Midbrain (tissue), 1 donor: ENCODE measurements at places on chromosomes 2 and 18.

- no peak for DNase-seq
Observed at GRCh38 chr2:241945311-241945710, 75.8 kb downstream of the RTP5 start.

DNA sequence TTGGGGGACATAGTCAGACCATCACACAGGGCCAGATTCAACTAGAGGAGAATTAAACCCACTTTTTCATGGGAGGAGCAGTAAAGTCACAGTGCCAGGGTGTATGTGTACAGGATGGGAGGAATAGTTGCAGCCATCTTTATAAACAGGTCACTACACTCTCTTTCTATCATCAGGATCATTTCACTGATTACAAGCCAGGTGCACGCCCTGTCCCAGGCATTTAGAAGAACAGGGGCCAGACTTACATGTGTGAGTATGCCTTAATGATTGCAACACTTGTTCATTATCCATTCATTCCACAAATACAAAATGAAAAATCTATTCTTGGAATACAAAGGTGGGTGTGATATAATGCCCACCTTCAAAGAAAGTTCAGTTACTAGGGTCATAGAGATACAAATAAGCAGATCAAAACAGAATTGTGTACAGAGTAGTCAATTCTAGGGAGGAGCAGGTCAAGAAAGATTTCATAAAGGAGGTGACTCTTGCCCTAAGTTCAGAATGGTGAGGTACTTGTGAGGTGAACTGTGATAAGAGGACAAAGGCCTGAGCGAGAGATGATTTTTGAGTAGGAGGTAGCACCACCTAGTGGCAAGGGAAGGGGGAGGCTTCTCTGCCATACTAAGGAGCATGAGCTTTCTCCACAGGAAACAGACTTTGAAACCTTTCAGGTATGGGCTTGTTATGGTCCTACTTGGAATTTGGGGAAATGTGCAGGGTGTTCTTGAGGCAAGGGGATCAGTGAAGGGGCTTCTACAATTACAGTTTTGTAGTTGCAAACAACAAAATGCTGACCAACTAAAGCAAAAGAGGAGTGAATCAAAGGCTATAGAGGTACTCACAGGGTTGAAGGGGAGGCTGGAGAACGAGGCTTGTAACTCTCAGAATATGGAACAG is 156.3 kb downstream of the SUCLG1 start:
- DNase-seq = peak; percentile 71

DNA sequence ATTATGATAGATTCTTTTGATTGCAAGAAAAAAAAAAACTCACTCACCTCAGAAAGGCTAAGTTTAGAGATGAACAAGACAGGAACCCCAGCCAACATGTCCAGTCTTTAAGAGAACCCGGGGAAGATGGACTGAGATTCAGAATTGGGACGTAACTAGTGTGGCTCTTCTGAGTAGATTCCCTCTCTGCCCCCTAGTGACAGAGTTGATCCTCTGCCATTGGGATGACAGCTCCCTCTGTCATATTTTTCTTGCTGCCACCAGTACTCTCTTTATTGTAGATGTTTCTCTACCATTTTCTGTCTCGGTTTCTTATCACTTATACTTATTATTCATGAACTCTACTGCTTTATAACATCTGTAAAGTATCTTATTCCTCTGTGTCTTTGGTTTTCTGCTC is 77.7 kb downstream of the GULP1 start:
- peak; percentile 69 for DNase-seq

GRCh38 chr18:79642626-79643025 is 37.0 kb upstream of the CTDP1 start:
- DNase-seq = no peak

DNA sequence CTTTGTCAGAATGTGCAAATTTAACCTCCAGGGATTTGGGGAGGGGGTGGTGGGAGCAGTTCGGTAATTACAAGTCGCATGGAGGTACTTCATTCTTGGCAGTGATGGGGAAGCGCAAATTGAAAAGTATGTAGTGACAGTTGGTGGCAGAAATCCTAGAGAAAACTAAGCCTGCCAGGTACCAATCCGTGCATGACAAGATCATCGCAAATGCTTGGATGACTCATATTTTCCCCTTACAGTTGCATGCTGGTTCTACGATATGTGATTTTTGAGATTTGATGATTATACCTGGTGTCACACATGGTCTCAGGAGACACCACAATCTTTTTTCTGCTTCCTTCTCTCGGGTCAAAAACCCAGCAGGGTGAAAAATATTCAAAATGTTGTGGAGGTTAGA is 479.7 kb upstream of the ID2 start:
- DNase-seq = no peak

GRCh38 chr2:112662704-112663103 is 17.0 kb downstream of the SLC20A1 start:
- DNase-seq = no peak

GRCh38 chr18:33232318-33232626 is 208.2 kb downstream of the CCDC178 start:
- no peak for DNase-seq

- no peak for DNase-seq
Observed at GRCh38 chr18:12416098-12416729, 8.5 kb downstream of the PRELID3A start.

DNA sequence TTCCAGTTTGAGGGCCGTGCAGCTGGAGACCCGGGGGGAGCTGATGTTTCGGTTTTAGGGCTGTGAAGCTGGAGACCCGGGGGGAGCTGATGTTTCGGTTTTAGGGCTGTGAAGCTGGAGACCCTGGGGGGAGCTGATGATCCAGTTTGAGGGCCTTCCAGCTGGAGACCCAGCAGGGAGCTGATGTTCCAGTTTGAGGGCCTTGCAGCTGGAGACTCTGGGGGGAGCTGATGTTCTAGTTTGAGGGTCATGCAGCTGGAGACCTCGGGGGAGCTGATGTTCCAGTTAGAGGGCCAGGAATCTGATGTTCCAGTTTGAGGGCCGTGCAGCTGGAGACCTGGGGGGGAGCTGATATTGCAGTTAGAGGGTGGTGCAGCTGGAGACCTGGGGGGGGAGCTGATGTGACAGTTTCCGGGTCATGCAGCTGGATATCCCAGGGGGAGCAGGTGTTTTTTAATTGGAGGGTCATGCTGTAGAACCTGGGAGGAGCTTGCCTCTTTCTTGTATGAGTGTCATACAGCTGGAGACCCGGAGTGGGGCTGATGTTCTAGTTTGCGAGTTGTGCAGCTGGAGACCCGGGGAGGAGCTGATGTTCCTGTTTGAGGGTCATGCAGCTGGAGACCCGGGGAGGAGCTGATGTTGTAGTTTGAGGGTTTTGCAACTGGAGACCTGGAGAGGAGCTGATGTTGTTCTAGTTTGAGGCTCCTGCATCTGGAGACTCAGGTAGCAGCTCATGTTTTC is 153.2 kb downstream of the RTP5 start:
- DNase-seq = no peak
